ENCODE measurements at places on chromosomes 12 and 14.

DNA sequence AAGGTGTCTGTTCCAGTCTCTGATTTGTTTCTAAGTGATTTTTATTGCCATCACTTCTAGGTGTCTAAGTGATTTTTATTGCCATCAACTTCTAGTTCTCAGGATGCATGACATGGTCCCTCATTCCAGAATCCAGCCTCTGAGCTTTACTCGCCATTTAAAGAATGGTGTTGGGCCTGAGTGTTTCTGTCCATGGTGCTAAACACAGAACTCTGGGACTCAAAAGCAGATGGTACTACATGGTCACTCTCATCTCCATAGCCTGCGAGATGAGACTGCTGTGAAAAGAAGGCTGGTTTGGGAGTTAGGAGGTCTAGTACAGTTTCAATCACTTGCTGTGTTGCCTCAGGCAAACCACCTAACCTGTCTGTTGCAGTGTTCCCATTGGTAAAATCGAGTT, 276.6 kb downstream of the NRXN3 start:
- no peak for DNase-seq

DNA sequence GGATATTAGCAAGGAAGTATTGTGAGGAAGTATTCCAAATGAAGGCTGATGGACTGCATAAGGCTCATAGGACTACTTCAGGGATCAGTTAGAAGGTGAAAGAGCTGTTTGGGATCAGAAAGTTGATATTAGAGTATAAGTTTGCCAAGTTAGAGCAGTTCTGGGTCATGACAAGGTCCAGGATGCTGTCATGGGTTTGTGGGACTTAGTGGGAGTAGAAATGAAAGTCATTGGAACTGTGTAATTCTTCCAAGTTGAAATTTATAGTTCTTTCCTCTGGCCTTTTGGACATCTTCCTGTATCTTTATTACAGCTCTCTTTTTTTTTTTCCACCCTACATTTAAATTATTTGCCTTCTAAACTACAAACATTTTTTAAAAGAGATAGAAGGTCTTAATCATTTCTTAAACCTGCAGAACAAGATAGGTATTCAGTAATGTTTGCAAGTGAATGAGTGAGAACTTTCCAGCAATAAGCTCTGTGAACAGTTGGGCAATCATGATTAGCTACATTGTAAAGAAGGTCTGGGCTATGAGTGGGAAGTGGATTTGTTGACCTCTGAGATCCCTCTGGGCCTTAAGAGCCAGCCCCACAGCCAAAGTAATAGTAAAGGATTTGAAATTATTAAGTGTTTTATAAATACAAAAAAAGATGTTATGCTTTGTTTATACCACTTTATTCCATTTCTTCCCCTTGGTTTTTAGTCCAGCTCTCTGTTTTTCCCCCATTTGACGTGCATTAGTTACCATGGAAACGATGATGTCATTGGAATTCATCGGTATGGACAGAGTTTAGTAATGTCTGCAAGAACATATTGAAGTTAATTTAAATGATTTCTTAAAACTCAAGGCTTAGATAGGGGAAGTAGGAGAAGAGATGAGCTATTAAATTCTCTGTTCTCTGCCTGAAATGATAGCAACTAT, 247.9 kb upstream of the ARHGAP5 start:
- peak; percentile 41 for DNase-seq

GRCh38 chr14:55077170-55078151, 26.0 kb downstream of the MAPK1IP1L start:
- DNase-seq, result peak; percentile 63

- no peak for DNase-seq
These were observed 304.7 kb upstream of the TMTC1 start for GRCh38 chr12:30088259-30088995.

GRCh38 chr14:93566065-93566693, 135.4 kb downstream of the UNC79 start:
- no peak for DNase-seq

DNA sequence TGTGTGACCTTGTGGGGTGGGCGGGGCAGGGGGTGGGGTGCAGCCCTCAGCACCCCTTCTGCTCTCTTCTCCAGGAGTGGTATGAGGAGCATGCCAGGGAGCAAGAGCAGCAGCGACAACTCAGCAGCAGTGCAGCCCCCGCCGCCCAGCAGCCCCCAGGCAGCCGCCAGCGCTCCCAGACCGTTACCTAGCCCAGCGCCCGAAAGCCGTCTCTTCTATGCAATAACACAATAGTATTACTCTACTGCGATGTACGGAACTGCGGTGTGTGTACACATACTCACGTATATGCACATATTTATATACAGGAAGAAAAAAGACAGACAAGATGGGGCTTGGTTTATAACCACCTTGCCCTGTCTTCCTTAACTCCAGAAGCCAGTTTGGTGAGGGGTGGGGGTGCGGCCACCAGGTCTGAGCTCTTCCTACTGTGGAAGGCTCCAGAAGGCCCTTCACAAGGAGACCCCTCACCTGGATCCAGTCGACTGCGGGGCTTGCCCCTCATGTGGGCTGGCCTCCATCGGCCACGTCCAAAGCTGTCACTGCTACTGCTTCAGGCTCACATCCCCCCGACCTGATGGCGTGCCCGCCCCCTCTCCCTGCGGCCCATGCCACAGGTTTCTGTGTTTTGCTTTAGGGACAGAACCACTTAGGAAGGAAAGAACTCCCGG, 38.9 kb downstream of the SLC8B1 start:
- DNase-seq, result peak; percentile 55

- DNase-seq, result no peak
These were observed 83.0 kb downstream of the AKAP6 start for GRCh38 chr14:32412103-32412502.

DNA sequence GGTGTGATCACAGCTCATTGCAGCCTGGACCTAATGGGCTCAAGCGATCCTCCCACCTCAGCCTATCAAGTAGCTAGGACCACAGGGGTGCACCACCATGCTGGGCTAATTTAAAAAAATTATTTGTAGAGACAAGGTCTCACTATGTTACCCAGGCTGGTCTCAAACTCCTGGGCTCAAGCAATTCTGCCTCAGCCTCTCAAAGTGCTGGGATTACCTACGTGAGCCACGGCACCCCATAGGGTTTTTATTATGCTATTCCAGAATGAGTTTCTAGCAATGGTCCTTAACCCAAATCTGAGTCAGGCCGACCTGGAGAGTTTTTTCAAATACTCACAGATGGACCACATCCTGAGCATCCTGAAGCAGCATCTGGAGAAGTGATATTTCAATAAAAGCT, 159.8 kb downstream of the CPNE8 start:
- no peak for DNase-seq

GRCh38 chr12:28586481-28586880, 396.2 kb downstream of the CCDC91 start:
- no peak for DNase-seq

DNA sequence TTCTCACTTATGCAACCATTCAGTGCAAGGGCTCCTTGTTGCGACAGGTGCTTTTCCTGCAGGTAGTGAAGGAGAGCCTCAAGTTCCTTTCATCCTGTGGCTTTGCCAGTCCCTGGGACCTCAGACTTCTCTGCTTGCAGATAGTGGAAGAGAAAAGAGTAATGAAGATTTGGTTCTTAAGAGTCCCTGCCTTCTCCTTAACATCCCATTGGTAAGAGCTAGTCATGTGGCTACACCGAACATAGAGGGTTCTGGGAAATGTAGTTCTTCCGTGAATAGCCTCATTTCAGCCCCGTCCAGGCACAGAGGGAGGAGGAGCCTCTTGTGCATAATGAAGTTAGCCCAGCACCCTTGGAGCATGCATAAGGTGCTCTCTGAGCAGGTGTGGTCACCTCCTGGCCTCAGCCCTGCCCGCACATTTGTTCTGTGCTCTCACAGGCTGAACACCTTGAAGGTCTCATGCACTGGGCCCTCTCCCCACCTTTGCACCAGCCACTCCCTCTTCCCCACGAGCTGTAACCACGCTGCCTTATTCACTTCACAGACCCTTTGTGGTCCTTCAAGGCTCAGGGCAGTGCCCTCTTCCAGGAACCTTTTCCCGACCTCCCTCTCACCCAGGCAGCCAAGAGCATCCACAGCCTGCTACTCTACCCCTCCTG, 134.0 kb downstream of the BCL11B start:
- DNase-seq, result peak; percentile 63

DNA sequence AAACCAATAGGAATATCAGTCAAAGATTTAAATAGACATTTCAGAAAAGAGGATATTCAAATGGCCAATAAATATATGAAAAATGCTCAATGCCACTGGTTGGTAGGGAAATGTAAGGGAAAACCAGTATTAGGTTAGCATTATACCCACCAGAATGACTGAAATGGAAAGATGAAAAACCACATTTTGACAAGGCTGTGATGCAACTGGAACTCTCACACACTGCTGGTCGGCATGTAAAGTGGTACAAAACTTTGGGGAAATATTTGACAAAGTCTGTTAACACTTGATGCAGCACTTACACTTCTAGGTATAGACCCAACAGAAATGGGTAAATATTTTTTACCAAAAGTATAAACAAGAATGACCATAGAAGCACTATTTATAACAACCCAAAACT, 163.2 kb upstream of the C14orf180 start:
- DNase-seq, result no peak

DNA sequence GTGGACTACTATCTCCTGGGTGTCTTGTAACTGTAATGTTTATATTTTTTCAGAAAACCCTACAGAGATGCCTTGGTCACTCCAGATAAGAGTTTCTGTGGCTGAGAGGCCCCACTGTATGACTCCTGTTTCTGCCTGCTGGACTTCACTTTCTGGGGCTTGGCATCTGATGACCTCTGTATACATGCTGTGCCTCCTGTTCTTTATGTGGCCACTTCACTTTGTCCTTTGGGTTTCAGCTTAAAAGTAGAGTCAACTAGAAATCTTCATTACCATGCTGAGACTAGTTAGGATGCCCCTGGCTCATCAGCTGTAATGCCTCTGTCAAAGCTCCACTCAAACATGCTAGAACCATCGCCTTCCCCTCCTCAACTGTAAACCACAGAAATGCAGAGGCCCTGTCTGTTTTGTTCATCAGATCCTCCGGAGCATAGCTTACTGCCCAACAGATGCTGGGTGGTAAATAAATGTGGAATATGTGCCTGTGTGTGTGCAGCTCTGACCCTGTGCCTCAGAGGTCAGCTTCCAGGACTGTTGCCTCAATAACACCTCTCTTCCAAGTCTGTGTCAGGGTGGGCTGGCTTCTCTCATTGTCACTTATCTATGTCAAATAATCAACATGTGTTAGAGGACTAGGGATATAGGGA, 25.5 kb downstream of the ZNF664 start:
- no peak for DNase-seq
